NCI-H1694 treated with DMSO at 0.1 percent for 48 hours (cell line): ENCODE measurements at places on chromosomes 13 and 19.

- no peak for DNase-seq
Observed at GRCh38 chr13:37230346-37230745, 124.9 kb upstream of the CSNK1A1L start.

- no peak for DNase-seq
Observed at GRCh38 chr19:4966591-4966990, 2.3 kb upstream of the KDM4B start.

GRCh38 chr13:110546926-110547325 is 14.6 kb downstream of the RAB20 start:
- DNase-seq, result no peak

DNA sequence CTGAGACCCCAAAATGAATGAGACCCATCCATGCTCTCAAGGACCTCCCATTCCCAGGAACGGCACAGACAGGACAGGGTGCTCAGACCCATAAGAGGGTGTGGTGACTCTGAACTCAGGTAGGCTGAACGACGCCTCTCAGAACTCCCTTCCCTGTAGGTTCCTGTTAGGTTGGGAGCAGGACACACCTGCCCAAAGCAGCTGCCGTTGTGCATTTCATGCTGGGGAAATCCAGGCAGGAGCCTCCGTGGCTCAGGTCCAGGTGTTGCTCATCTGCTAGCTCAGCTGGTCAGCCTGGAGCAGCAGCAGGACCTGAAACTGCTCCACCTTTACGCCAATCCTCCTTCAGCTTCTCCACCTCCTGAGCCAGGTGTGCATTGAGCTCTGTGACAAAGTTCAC is 19.1 kb upstream of the TEX101 start:
- no peak for DNase-seq

DNA sequence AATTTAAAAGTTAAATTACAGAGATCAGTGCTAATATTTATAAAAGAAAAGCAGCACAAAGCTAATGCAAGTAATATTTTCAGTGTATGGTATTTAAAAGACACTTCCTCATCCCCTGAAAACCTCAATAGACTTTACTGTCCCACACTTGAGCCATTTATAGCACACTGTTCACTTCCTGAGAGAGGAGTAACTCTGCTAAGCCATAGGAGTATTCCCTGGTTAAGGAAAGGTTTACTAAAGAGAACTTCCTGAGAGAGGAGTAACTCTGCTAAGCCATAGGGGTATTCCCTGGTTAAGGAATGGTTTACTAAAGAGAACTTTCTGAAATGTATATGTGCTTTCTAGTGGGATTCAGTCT is 159.4 kb downstream of the NHLRC3 start:
- no peak for DNase-seq

GRCh38 chr19:30056580-30056979 is 114.5 kb downstream of the URI1 start:
- no peak for DNase-seq

GRCh38 chr19:55369653-55370304 is 484 bp downstream of the IL11 start:
- peak; percentile 23 for DNase-seq

DNA sequence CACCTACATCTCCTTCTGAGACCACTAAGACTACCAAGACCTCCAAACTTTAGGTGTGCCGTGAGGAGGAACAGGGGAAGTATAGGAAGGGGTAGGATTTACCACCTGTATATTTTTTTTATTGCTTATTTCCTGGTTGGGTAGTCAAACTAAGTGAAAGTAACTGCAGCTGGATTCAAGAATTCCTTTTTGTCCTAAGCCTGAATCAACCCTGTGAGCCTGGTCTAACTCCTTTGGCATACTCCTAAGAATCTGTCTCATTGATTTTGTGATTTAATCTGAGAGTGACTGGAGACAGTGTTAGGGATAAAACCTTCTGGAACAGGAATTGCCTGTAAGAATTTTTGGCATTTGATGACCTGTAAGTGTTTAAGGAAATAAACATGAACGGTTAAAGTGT is 523.5 kb upstream of the MIR17HG start:
- DNase-seq, result no peak

DNA sequence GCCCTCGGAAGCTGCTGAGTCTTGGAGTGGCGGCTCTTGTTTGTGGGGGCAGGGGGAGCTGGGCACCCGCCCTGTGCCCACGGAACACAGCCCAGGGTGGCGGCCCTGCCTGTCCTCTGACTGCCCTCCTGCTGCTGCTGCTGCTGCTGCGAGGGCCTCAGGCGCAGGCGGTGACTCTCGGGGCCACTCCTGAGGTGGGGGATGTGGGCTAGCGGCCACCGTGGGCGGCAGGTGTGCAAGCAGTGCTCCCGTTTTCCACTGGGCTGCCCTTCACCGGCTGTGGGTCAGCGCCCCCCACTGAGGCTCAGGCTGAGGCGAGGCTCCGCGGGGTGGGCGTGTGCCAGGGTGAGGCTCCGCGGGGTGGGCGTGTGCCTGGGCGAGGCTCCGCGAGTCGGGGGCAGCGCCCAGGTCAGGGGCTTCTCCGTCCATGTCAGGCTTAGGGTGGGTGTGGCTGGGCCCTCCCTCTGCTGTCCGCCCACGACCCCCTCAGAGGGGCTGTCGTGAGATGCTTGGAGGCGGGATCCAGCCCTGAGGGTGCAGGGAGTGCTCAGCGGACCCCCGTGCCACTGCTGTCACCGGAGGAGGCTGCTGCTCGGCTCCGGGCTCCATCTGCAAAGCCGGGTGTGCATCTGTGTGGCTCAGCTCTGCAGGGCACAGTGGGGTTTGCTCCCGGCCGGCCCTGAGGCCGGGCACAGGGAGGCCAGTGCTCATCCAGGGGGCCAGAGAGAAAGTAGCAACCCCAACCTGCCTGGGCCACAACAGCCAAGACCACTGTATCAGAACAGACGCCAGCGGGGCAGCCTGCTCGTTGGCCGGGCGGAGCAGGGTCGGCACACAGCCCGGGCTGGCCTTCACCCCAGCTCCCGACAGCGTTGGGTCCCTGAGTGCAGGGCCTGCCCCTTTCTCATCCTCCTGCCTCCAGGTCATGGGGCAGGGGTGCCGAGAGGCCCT is 14.5 kb downstream of the CSNK1G2 start:
- no peak for DNase-seq

- no peak for DNase-seq
Observed at GRCh38 chr13:79913141-79913827, 427.6 kb downstream of the SPRY2 start.

GRCh38 chr13:58964048-58964447 is 1199.7 kb downstream of the DIAPH3 start:
- no peak for DNase-seq

- DNase-seq, result peak; percentile 18
Observed at GRCh38 chr13:32228330-32229041, 86.7 kb downstream of the ZAR1L start.

DNA sequence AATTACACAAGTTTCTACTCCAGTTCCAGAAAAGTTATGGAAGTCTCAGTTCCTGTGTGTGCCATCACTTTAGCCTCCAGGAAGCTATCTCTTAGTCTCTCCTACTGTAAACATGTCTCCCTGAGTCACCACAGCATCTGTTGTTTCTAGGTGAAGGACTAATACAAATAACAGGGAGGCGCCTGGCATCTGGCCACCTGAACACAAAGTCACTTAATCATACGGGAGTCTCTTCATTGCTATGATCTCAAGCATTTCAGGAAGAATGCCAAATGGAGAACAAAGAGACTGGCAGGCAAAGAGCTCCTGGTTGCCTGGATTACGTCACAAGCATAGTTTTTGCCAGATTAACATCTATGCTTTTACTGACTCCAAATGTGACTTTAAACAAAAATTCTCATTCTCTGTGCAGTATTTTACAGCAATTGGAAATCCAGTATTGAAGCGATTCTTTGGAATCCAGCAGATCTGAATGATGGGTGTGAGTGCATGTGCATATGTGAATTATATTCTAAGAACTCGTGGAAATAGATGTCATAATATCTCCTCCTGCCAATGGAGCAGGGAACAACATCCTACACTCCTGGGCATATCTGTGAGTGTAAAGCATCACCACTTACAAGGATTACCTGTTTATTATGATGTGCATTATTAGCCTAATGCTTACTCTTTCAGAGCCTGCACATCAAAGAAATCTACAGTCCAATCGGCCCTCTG is 572.8 kb downstream of the PCDH9 start:
- peak; percentile 93 for DNase-seq

DNA sequence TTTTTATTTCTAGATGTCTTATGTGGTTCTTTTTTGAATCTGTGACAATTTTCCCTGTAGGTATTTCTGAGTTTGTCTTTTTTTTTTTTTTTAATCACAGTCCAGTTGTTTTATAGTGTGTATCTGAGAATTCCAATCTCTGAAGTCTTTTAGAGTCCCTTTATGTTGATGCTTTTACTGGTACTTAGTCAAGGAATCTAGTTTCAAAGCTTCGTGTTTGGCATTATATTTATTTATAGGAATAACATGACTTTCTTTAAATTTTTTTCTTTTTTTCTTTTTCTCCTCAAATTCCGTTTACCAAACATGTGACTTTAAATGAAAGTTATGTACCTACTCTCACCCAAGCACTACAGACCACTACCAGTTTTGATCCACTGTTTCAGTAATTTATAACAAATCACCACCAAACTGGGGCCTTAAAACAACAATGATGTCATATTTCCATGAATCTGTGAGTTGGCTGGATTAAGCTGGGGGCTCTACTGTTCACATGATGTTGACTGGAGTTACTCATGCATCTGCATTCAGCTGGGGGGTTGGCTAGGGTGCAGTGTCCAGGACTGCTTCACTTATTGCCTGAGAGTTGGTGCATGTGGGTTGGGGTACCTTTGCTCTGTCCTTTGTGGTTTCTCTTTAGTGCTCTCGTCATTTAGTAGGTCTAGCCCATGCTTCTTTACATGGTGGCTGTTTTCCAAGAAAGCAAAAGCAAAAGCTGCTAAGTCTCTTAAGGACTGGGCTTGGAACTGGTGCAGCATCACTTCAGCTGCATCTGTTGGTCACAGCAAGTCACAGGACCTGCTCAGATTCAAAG is 22.3 kb downstream of the KCTD4 start:
- DNase-seq, result no peak

- no peak for DNase-seq
Observed at GRCh38 chr13:51945149-51945548, 66.1 kb downstream of the ATP7B start.

- no peak for DNase-seq
Observed at GRCh38 chr13:72686766-72687165, 40.7 kb downstream of the MZT1 start.

DNA sequence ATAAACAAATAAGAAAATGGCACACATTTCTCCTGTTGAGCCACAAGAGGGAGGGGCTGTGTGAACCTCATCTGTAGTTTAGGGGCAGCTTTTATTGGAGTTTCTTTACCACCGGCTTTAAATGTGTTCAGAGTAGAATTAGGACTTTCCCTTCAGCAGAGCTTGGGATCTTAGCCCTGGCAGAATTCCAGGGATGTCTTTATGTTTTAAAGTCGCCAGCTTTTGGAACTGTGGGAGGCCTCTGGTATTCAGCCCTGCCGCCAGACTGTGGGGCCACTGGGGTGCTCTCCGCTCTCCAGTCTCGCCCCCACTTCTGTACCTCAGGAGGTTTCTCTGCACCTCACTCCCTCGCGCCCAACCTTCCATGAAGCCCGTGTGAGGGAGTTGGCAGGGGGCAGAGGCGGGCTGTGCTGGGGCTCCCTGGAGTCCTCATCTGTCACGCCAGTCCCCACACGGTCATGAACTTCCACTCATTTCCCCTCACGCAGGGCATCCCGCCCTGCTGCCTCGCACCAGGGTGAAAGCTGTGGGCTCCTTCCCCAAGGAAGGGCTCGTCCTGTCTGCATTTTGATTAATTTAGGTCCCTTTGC is 31.5 kb downstream of the CCDC8 start:
- no peak for DNase-seq

GRCh38 chr19:19451429-19452242 is 46.2 kb downstream of the GATAD2A start:
- DNase-seq, result no peak

DNA sequence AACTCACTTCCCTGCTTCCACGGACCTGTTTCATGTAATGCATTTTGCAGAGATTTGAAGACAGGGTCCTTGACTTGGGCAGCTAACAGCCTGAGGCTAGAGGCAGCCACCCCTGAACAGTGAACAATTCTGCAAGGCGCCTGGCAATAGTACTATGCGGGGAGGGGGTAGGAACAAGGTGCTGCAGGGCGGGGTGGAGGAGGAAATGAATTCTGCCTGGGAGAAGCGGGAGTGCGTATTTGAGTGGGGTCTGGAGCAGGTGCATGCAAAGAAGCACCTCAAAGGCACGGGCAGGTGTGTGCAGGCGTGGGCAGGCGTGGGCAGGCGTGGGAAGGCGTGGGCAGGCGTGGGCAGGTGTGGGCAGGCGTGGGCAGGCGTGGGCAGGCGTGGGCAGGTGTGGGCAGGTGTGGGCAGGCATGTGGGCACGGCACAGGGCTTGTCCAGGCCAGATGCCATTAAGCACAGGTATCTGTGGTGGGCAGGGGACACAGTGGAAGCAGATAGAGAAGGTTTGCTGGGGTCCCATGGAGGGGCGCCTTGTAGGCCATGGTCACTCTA is 130.4 kb upstream of the GJB6 start:
- DNase-seq, result no peak

DNA sequence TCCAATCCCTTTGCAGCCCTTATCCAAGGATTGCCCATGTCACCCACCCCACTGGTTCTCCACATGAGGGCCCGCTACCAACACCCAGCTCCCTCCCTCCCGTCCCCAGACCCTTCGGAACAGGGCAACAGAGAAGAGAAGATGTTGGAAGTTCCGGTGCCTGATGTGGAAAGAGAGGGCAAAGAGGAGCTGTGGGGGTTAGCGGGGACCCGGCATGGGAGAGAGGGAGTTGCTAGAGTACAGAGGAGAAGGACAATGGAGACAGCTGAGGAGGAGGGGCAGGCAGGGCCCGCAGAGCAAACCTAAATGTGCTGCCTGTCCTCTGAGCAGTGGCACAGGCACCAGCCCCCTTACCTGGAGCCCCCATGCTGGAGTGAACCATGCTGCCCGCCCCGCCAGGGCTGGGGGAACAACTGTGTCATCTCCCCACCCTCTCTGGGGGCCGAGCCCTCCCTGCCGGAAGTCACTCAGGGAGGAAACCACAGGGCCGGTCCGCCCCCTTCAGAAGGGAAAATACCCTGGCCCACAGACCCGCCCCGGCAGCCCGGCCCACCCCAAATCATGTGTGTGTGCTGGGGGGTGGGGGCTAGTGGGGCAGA is at the start of gene POU2F2:
POU2F2 (minus strand) TSS at position 417 of the 599 bp plus-strand sequence; CDS start at position 382, 35 bp downstream.
- no peak for DNase-seq

- no peak for DNase-seq
Observed at GRCh38 chr19:2326699-2327360, 1.6 kb downstream of the LSM7 start.

- no peak for DNase-seq
Observed at GRCh38 chr13:26476111-26476781, 81.2 kb upstream of the WASF3 start.

- no peak for DNase-seq
Observed at GRCh38 chr19:53874606-53874990, 6.9 kb downstream of the MYADM start.

- DNase-seq, result no peak
Observed at GRCh38 chr13:41268764-41269163, 5.4 kb upstream of the MTRF1 start.

GRCh38 chr13:98278068-98278724 is 101.1 kb upstream of the RNF113B start:
- no peak for DNase-seq

DNA sequence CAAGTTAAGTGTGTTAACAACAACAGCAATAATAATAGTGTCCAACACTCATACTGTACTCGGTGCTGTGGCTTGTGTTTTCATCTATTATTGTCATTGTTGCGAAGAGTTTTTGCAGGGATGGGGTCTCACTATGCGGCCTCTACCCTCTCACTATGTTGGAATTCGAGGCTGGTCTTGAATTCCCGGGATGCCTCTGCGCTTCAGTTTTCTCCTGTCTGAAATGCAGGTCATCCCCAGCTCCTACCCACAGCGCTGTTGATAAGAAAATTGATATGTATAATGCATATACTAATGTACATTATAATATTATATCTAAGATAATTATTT is 4.9 kb upstream of the SBK3 start:
- DNase-seq, result no peak

- DNase-seq, result no peak
Observed at GRCh38 chr13:94706843-94707399, 5.4 kb downstream of the SOX21 start.
